ENCODE measurements at places on chromosomes 5 and 9. TPM values are rescaled to one million over a fixed set of nuclear protein-coding genes. Genes with fewer than 3 reads are reported as not detected.

Gene NMUR2
- polyA plus RNA-seq: 0.71 TPM

Gene PCDHA7
- polyA plus RNA-seq: 0.24 TPM

DNA sequence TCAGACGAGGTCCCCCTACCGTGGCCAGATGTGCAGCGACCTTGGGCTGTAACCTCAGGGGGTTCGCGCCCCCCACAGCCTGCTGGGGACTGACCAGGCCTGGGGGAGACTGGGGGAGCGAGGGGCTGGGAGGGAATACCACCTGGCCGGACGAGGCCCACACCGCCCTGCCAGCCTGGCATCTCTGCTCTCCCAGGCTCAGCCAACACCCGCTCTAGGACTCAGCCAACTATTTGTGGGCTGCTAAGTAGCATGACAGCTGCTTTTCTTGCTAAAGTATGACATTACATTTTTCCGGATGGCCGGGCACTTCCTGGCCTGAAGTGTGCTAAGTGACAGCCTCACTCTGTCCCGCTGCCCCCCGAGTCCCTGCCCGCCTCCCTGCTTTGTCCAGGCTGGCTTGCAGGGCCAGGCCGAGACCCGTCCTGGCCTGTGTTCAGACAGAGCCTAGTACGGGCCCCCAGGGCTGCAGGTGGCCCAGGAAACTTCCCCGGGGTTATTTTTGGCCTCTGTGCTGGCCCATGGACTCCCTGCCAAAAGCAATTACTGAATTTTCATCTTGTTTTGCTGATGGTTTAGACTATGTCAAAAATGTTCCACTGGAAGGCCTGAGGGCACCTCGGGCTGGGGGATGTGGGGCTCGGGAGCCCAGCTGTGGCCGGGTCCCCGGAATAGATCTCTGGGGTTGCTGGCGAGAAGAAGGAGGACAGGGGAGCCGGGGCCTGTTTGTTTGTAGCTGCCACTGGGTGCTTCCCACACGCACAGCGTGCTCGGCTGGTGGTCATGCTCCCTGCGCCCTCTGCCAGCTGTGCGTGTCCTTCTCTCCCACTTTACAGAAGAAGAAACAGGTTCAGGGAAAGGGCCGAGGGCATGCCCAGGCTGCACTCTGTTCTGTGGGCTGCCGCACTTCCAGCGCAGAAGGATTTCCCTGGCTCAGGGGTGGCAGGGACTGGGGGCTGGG is 13.4 kb upstream of the SLC2A6 start:
- peak; percentile 65 for DNase-seq

GRCh38 chr9:22160221-22160620 is 151.1 kb upstream of the CDKN2B start:
- DNase-seq: no peak

Gene CDC14B
- 17.5 TPM for polyA plus RNA-seq

GRCh38 chr9:96020792-96021550 is 145.5 kb downstream of the ERCC6L2 start:
- DNase-seq: no peak

GRCh38 chr9:108139900-108140299 is 650.3 kb upstream of the KLF4 start:
- DNase-seq: no peak

GRCh38 chr5:107363768-107364167 is 307.0 kb downstream of the EFNA5 start:
- DNase-seq: no peak

DNA sequence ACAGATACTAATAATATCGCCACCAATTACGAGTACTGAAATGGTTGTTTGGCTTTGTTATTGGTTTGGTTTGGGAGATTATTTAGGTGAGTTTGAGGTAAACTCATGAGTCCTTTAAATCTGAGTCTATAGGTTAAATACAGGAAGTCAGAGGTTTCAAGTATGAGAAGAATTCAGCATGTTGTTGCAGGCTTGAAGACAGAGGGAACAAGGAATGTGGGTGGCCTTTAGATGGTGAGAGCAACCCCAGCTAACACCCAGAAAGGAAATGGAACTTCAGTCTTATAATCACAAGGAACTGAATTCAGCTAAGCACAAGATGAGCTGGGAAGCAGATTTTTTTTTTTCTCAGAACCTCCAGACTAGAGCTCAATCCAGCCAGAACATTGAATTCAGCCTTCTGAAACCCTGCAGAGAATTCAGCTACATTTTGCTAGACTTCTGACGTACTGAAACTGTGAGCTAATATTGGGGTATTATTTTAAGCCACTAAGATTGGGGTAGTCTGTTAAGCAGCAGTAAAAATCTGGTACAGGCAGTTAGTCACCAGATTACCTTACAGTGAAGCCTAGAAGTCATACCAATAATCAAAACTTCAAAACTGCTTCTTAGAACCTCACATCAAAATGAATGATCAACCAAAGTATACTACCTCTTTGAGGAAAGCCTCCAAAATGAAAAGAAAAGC is 216.0 kb upstream of the PUM3 start:
- DNase-seq: no peak

Gene POU4F3
- polyA plus RNA-seq: 0.05 TPM

DNA sequence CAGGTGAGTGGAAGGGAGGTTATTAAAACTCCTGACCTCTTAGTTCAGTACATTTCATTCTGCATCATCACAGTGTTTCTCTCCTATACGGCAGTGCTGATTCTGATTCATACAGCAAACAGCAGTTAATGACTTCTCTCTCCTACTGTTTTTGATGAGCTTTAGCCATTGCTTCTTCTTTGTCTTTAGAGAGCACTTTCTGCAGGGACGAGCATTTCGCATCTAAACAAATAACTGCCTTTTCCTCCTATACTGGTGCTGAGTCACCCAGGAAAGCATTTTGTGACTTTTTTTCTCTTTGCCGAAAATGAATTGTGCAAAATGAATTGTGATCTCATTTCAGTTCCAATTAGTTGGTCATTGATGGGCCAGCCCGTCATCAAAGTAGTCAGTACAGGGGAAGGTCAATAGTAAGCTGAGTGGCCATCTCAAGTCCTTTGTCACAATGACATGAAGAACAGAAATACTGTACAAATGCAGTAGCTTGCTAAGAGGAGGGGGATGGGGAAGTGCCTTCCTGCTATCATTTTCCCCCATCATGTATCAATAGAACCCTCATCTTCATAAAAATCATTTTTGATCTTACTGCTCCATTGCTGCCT is 98.5 kb downstream of the INSYN2B start:
- no peak for DNase-seq

- no peak for DNase-seq
These were observed 116.6 kb downstream of the DROSHA start for GRCh38 chr5:31415009-31415923.

- DNase-seq: no peak
These were observed 473.4 kb upstream of the PAPPA start for GRCh38 chr9:115680231-115680630.

DNA sequence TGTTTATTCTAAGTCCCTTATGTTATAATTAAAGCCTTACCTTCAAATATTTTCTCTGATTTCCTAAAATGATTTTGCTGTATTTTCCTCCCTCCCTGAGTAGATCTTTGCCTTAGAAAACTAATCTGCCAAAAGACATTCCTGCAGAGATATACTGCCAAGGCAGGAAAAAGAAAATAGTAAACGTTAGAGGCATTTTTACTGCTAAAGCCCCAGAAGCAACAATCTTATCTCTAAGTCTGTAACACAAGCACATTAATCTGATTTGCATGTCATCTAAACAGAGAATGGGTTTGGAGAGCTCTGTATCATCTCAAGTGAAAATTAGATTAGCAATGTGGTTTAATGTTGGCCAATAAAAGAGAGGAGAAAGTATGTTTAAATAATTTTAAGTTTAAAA is 847.7 kb downstream of the MAT2B start:
- no peak for DNase-seq

- peak; percentile 63 for DNase-seq
These were observed 605.4 kb downstream of the TLE1 start for GRCh38 chr9:81083854-81084512.

- DNase-seq: no peak
These were observed 77.3 kb downstream of the AMBP start for GRCh38 chr9:114000671-114001409.

DNA sequence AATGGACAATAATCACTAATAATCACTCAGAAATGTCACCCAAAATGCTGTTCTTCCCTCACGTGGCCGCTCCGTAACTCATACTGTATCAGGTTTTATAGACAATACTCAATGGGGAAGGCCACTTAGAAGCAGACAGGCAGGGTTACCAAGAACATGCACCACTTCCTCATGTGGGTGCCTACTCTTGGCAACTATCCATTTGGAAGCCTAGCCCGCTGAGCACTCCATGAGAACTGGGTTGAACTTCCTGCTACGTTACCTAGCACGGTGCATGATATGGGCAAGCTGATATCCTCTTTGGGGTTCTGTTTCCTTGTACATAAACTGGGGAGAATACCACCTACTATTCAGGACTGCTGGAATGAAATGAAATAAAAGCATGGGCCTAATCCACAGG is 14.3 kb downstream of the DAP start:
- no peak for DNase-seq

GRCh38 chr5:134957920-134958608 is 9.6 kb upstream of the CATSPER3 start:
- no peak for DNase-seq

DNA sequence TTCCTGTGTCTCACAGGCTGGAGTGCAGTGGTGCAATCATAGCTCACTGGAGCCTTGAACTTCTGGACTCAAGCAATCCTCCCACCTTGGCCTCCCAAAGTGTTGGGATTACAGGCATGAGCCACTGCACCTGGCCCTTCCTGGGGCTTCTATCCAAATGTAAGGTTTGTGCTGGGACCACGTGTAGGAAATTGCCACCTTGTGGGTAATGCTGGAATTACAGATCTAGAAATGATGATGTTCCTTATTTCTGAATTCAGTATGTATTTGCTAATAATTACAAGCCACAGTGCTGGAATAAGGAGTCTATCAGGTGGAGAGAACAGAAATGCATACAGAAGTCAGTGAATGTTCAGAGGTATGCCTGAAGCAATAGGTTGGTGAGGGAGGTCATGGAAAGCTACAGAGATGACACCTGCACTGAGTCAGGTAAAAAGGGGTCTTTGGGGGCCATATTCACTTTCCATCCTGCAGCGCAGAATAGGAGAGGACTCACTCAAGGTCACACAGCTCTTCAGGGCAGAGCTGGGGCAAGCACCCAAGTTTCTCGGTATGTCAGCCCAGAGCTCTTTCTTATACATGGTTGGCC is 8.8 kb upstream of the IGFBPL1 start:
- no peak for DNase-seq

DNA sequence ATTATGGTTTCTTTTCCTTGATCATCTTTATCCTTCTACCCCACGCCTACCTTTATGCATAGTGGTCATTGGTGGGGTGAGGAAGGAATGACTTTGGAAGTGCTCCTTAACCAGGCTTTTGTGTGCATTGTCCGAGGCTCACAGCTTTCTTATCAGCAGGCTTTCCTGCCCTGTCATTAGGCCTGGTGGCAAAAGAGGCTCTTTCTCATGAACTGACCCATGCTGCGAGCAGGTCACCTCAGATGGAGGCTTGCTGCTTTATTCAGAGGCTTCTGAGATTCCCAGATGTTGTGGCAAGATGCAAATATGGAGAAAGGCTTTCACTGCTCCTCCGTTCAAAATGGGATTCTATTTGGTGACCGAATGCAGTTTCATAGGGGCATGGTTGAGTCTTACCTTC is 57.4 kb upstream of the DMRTA1 start:
- no peak for DNase-seq

Gene SPRY4
- 58.6 TPM for polyA plus RNA-seq

DNA sequence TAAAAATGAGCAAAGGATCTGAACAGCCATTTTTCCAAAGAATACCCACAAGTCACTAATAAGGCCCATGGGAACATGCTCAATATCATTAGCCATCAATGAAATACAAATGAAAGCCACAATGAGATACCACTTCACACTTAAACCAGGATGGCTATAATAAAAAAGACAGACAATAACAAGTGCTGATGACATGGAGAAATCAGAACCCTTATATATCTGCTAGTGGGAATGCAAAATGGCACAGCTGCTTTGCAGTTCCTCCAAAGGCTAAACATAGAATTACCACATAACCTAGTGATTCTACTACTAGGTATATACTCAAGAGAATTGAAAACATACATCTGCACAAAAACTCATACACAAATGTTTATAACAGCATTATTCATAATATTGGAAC is 83.7 kb downstream of the HOMER1 start:
- no peak for DNase-seq

Gene LAMC3
- 1.1 TPM for polyA plus RNA-seq

Gene FCN2
- 0.22 TPM for polyA plus RNA-seq
